Stimulated activated CD4-positive, alpha-beta T cell treated with anti-CD3 and anti-CD28 coated beads, Interleukin-1b, Interleukin-23, amount 100 ng/mL, for 1 hour (primary cell): ENCODE measurements at places on chromosomes 3 and 15.

DNA sequence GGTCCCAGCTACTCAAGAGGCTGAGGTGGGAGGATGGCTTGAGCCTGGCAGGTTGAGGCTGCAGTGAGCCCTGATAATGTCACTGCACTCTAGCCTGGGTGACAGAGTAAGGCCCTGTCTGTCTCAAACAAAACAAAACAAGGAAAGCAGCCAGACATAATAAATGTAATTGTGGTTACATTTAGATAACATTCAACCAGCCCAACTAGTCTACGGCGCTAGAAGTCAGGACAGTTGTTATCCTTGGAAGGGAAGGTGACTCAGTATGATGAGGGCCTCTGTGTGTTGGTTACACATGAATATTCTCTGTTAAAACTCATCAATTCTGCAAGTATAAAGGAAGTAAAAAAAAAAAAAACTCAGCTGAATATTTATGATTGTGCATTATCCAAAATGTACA lies 27.0 kb upstream of the CSPG5 start:
- DNase-seq = no peak

- no peak for DNase-seq
These were observed 75.0 kb downstream of the LRCH3 start for GRCh38 chr3:197866035-197866434.

- DNase-seq = no peak
These were observed 174.6 kb downstream of the ANXA2 start for GRCh38 chr15:60223176-60223575.

DNA sequence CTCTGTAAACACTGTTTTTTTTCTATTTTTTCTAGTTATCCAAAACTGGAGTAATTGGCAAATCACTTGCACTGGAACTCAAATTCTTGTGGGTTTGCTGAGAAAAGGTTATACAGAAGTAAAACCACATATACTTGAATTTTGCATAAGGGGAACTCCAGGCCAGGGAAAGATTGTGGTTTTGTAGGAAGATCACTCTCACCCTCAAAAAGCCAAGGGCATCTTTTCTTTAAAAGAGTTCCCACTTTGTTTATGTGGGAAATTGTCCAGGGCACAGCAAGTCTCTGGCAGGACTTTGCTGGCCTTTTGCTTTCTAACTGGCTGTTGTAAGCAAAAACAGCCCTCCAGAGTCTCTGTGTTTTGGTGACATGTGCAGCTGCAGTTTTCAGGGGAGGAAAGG lies 340.3 kb upstream of the RBMS3 start:
- no peak for DNase-seq

GRCh38 chr3:71099997-71100719 lies 483.4 kb downstream of the FOXP1 start:
- DNase-seq = no peak

DNA sequence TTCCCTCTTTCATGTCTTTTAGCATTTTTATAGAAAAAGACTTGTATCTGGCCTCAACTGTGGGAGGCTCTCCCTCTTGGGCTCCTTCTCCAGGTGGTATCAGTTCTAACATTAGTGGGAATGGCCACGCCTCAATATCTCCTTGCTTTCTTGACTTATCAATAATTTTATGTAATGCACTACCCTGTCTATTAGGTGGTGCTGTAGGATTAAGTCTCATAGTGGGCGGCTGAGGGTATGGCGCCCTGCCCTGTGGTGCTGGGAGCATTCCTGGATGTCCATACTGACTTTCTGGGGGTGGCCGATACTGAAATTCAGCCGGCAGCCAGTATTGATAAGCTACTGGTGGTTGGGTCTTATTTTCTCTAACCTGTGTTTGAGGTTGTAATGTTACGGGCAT lies 8.7 kb upstream of the RPUSD3 start:
- no peak for DNase-seq

DNA sequence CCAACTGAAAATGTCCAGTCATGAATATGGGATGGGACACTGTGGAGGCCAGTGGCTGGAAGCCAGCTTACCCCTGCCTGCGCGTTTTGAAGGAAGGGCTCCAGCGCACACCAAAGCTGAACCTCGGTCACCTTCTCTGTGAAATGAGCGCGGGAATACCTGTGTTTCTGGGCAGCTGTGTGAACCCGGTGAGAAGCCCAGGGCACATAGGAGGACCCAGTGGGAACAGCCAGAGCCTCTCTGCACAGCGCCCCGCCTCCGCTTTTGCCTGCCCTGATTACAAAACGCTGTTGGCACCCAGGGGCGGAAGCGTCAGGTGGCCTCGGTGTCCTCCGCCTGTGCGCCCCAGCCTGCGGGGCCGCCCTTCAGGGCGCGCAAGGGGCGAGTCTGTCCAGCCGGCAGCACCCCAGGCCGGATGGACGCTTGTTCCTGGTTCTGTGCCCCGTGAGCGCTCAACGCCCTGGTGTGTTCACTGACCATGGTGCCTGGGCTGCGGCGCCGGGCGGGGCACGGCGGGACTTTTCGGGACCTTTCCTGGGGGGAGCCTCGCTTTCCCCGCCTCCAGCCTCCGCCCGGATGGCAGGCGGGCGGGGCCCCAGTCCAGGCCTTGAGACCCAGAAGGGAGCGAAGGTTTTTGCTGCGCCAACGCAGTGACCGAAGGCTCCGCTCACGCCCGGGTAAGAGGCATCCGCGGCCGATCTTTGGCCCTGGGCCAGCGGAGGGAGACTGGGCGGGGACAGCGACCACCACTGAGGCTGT lies at the start of gene SQOR:
Gene SQOR (plus strand): TSS at position 598 of the 759 bp plus-strand sequence. CDS start 23,895 bp downstream, outside the sequence.
- peak; percentile 33 for DNase-seq

- no peak for DNase-seq
These were observed 109.9 kb downstream of the SCAPER start for GRCh38 chr15:76795217-76795616.

- no peak for DNase-seq
These were observed 57.4 kb downstream of the ANXA2 start for GRCh38 chr15:60340207-60340921.
